ENCODE measurements at places on chromosomes 7 and 10.

DNA sequence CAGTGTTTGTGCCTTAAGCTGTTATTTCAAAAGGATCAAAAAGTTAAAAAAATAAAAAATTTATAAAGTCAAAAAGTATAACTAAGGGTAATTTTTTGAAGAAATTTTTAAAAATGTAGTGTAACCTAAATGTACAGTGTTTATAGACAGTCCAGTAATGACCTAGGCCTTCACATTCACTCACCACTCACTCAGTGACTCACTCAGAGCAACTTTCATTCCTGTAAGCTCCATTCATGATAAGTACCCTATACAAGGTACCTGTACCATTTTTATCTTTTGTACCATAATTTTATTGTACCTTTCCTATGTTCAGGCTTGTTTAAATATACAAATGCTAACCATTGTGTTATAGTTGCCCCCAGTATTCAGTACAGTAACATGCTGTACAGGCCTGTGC lies 21.5 kb downstream of the DNAJC9 start:
- H3K4me3 ChIP-seq = no peak overlapping the region
- DNase-seq = no peak
- no peaks in the 10 kb centered on the region for H3K27me3 ChIP-seq
- peaks cover 10% of the 10 kb centered on the region for H3K4me1 ChIP-seq

DNA sequence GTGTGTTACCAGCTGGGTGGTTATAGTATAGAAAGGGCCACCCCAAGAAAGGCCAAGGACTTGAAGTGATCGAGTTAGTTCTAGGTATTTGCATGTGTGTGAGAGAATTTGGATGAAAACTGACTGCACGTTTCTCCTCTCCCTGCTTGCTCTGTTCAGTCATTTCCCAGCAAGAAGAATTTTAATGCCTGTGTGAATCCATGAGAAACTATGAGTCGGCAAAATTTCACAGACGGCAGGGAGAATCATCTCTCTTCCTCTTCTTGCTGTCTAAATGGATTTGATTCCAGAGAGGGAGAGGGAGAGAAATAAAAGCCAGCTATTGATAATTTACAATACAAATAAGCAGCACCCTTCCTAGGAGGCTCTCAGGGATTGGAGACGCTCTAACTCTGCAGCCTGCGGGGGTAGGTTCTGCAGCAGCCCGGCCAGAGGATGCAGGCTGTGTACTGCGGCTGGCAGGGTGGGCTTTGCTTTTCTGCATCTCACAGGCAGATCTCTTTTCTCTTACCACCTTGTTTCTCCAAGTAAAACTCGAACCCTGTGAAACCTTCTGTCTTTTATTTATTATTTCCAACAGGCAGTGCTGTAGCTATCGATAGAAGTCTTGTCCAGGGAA lies 183.6 kb downstream of the TCF7L2 start:
- H3K4me1 ChIP-seq = peaks cover 8% of the 10 kb centered on the region
- no peaks in the 10 kb centered on the region for H3K36me3 ChIP-seq
- no peak for DNase-seq
- no peaks in the 10 kb centered on the region for H3K27me3 ChIP-seq

DNA sequence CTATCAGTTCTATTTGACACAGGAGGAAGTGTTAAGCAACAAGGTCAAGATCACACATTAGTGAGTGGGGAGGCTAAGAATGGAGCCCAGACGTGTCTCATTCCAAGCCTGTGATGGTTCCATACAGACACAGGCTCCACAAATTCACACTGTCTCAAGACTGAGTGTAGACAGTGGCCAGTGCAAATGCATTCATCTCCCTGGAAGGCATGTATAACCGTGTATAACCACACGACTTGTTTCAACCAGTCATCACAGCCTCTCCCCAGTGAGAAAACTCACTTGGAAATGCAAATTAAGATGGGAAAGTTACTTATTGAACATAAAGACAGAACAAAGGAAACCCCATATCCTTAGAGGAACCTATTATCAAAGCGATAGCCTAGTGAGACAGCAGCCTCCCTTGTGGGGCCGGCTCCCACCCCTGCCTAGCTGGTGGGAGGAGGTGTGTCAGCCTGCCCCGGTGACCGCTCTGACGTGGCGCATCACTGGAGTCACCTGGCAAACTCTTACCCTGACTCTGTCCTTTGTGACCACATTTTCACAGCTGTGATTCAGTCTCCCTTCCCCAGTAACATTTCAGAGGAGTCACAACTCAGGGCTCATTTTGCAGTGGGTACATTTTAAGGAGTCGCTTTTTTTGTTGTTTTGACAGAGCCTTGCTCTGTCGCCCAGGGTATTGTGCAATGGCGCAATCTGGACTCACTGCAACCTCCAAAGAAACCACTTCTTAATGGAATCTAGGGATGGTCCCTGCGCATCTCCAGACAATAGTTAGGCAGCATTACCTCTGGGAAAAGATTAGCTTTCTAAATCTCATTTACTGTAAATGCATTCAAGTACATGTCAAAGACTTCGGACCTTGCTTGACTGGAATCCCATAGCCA lies 126.6 kb upstream of the PARD3 start:
- H3K27me3 ChIP-seq = no peaks in the 10 kb centered on the region
- no peaks in the 10 kb centered on the region for H3K4me1 ChIP-seq

DNA sequence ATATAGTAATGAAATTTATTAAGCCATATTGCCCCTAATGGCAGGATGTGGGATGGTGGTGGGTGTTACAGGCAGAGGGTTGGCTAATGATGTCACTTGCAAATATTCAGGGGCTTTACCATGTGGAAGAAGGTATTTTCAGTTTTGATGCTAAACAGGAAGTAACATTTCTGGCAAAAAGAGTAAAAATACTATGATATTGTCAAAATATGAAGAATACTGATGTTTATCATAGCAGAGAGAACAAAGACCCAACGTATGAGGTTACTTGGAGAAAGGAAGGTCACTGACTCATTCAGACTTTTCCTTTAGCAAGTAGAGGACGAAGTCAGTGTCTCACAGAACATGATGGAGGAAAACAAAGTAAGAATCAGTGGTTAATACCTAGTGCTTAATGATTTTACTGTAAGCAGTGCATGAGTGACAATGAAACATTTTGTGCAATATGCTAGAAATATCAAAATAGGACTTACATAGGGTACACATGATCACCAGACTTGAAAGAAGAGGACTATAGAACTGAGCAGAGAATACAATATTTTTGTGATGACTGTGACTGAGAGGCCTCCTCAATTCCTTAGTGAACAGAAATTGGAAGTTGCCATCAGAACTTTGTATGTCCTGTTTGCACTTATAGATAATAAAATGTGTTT lies 89.7 kb upstream of the STEAP4 start:
- H3K27ac ChIP-seq = no peak overlapping the region
- H3K36me3 ChIP-seq = no peaks in the 10 kb centered on the region
- no peak overlapping the region for H3K4me3 ChIP-seq
- H3K4me1 ChIP-seq = no peaks in the 10 kb centered on the region

GRCh38 chr7:29987083-29987482 lies 2.5 kb downstream of the SCRN1 start:
- H3K4me3 ChIP-seq = no peak overlapping the region
- H3K4me1 ChIP-seq = no peaks in the 10 kb centered on the region
- peaks cover 25% of the 10 kb centered on the region for H3K27me3 ChIP-seq
- H3K36me3 ChIP-seq = no peaks in the 10 kb centered on the region
- no peak for DNase-seq
- no peak overlapping the region for H3K27ac ChIP-seq

DNA sequence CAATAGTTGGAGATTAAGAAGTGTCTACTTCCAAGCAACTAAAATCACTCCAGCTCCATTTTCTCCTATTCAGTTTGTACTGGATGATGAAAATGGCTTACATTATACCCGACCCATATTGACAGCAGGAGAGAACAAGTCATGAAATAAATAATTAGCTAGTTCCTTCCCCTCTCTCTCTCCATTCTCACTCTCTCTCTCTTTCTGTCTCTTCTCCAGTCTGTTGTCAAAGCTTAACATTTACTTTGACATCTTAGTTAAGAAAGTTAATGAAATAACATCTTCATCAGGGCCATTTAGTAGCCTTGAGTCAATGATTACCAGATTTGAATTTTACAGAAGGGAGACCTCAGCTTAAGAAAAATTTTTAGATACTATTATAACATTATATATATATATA lies 138.5 kb downstream of the ARID5B start:
- no peaks in the 10 kb centered on the region for H3K27me3 ChIP-seq
- H3K27ac ChIP-seq = no peak overlapping the region

- H3K27me3 ChIP-seq = no peaks in the 10 kb centered on the region
- H3K4me1 ChIP-seq = peaks cover 31% of the 10 kb centered on the region
These were observed 371.6 kb downstream of the BBS9 start for GRCh38 chr7:33500703-33501701.

GRCh38 chr10:21214329-21214728 lies 311.2 kb downstream of the SKIDA1 start:
- no peak overlapping the region for H3K4me3 ChIP-seq
- no peak for DNase-seq
- H3K27me3 ChIP-seq = no peaks in the 10 kb centered on the region
- no peak overlapping the region for H3K27ac ChIP-seq
- no peaks in the 10 kb centered on the region for H3K36me3 ChIP-seq
- H3K4me1 ChIP-seq = no peaks in the 10 kb centered on the region

DNA sequence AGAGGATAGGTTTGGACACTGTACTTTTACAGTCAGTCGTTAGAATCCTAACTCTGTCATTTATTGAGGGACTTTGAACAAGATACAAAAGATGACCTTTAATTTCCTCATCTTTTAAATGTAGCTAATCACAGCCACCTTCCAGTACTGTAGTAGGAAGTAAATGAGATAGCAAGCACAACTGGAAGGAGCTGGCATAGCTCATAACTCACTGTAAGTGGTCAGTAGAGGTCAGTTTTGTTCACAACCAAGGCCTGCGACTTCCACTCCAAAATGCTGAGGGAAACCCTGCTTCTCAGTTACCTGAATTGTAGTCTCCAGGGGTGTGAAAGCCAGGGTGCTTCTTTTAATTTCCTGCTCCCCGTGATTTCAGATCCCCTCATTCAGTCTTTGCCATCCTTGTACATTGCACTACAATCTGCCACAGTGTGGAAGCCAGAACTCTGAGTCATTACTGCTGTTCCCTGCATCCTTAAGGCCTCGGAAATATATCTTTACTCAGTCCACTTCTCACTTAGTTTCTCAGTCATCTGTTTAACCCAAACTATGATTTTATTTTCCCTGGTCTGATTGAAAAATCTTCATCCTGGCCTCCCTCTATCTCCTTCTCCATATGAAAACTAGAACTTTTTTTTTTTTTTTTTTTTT lies 361.2 kb downstream of the NRG3 start:
- no peak for DNase-seq
- no peak overlapping the region for H3K4me3 ChIP-seq
- no peak overlapping the region for H3K27ac ChIP-seq
- H3K27me3 ChIP-seq = no peaks in the 10 kb centered on the region
- no peaks in the 10 kb centered on the region for H3K4me1 ChIP-seq

DNA sequence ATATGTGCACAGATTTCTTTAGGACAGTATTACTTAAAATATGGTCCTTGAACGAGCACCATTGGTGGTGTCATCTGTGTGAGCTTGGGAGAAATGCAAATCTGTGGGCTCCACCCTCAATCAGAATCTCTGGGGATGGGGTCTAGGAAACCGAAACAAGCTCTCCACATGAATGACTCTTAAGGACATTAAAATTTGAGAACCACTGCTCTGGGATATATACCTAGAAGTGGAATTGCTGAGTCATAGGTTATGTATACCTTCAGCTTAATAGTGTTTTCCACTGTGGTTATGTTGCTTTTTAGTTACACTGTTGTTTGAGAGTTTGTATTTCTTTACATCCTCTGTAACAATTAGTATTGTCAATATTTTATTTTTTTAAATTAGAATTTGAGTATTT lies 24.0 kb downstream of the ZNRF2 start:
- no peak for DNase-seq
- no peaks in the 10 kb centered on the region for H3K27me3 ChIP-seq
- H3K27ac ChIP-seq = no peak overlapping the region
- H3K4me3 ChIP-seq = no peak overlapping the region
- no peaks in the 10 kb centered on the region for H3K36me3 ChIP-seq

DNA sequence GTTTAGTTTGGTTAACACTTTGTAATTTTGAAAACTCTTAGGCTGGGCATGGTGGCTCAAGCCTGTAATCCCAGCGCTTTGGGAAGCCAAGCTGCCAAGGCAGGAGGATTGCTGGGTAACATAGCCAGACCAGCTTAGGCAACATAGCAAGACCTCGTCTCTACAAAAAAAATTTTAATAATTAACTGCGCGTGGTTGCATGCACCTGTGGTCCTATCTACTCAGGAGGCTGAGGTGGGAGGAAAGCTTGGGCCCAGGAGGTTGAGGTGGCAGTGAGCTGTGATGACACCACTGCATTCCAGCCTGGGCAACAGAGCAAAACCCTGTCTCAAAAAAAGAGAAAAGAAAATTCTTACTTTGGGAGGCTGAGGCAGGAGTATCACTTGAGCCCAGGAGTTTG lies 18.2 kb downstream of the MYOZ1 start:
- no peak overlapping the region for H3K27ac ChIP-seq
- H3K36me3 ChIP-seq = no peaks in the 10 kb centered on the region
- no peaks in the 10 kb centered on the region for H3K27me3 ChIP-seq
- H3K4me1 ChIP-seq = peaks cover 6% of the 10 kb centered on the region
- DNase-seq = no peak

DNA sequence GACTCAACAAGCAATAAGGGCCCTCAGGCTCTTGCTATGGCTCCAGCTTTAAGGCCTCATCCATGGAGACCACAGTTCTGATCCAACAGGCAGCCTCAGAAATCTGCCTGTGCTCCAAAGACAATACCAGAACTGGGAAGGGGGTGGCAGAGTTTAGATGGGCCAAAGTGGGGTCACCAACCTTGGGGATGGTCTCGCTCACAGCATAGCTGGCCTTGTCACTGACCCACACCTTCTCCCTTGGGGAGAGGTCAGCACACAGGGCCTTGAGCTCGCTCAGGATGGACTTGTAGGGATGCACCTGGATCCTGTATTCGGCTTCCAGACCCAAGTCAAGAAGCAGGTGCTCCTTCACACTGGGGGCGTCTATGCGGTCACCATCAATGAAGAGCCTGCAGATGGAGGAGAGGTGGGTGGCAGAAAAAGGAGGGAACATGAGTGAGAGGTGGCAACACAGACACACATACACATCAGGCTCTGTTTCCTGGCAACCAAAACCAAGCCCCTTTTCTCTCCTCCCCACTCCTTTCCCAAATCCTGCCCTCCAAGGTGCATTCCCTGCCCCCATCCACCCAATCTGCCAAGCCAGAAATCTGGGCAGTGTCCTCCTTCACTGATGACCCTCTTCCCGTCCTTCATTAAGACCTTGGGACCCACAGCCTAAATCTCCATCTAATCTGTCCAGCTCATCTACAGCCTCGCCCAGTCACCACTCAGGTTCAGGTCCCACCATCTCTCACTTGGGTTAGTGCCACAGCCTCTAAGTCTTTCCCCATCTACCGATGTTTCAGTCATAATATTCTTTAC lies 40.9 kb downstream of the XPNPEP1 start:
- no peak overlapping the region for H3K27ac ChIP-seq
- H3K4me3 ChIP-seq = no peak overlapping the region
- DNase-seq = no peak
- no peaks in the 10 kb centered on the region for H3K27me3 ChIP-seq

- H3K36me3 ChIP-seq = no peaks in the 10 kb centered on the region
- H3K4me3 ChIP-seq = no peak overlapping the region
- no peak for DNase-seq
- H3K27me3 ChIP-seq = no peaks in the 10 kb centered on the region
- H3K4me1 ChIP-seq = no peaks in the 10 kb centered on the region
These were observed 347.3 kb upstream of the NPVF start for GRCh38 chr7:25575634-25576033.
